ENCODE measurements at places on chromosomes 3 and 15.

DNA sequence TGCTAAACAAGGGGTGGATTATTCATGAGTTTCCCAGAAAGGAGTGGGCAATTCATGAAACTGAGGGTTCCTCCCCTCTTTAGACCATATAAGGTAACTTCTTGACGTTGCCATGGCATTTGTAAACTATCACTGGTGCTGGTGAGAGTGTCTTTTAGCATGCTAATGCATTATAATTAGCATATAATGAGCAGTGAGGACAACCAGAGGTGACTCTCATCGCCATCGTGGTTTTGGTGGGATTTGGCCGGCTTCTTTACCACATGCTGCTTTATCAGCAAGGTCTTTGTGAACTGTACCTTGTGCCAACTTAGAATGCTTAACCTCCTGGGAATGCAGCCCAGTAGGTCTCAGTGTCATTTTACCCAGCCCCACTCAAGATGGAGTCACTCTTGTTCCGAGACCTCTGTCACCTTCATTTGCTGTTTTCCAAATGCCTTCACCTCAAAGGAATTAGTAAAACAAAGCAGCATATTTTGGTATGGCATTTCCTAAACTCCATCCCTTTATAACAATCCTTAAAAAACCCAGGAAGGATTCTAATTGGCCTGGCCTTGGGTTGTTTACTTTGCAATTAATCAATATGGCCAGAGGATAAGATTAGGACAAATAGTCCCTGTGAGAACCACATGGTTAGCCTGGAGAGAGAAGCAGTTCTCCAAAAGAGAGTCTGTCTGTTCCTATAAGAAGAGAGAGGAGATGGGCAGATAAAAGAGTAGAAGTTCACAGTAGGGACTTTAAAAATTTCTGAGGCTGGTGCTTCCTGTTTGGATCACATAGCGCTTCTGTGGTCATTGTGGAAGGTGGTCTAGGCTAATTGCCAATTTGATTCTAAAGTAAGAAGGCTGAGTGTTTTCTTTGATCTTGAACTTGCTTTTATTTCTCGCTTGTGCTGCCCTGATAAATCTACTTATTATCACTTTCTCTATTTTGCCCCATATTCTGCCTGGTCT, 155.2 kb upstream of the EOMES start:
- DNase-seq: no peak

DNA sequence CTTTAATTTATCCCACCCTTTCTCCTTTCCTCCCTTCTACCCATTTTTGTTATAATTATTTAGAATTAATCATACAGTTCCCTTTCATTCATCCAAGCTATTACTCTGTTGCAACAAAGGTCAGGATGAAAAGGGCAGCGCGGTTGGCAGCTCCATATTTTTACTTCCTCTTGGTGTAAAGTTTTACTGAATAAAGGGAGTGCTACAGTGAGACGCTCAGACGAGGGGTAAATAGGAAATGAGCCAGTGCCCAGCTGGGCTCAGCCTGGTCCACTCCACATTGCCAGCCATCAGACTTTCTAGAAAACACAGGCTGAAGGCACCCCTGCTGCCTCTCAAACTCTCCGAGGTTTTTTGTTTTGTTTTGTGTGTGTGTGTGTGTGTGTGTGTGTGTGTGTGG, 21.9 kb upstream of the ZBTB38 start:
- no peak for DNase-seq

DNA sequence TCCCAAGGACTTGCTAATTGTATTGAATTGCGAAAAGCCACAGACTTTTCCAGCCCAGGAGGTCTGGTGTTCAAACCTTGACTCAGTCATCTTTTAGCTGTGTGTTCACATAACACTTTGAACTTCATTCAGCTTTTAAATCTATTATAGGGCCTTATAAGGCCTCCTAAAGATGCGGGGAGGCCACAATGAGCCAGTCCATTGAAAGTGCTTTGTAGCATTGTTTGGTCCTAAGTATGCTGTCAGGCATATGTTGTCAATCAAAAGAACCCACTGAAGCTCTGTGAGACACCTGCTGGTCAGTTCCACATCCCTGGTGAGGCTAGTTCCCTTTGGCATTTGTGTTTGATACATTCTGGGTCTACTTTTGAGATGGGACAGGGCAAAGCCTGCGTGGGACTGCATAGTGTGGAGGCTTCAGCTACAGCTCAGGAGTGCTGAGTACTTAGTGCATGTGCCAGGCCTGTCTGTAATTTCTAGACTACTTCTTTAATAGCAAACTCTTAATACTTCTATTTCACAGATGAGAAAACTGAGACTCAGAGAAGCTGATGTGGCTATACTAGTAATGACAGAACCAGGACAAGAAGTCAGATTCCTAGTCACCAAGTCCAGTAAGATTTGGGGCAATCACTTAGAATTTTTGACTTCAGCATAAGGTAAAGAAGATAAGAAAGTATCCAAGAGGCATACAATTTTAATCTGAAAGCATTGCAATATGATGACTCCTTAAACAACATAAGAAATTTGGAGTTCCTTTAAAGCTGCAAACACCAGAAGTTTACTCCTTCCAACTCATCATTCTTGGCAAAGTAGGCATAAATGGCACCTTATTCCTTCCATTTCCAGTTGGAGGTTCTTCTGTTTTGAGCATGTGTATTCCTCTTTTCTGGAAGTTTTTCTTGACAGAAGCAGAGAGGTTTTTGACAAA, 213.0 kb downstream of the PDCD6IP start:
- DNase-seq: no peak

DNA sequence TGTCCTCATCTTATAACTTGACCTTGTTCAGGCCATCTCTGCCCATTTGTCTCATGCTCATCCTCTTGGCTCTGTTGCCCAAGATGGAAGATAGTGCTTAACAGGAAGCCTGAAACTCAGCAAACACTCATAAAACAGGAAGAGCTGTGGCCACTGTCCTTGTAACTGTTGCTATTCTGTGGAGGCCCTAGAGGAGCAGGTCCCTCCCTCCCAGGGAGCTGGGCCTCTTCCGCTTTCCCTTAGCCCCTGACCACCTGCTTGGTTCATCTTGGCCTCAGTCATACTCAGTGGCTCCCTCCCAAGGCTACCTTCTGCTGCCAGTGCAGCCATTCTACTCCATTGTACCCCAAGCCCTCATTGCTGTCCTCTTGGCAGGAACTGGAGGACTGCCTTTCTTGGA, 3.5 kb downstream of the MAPKAPK3 start:
- no peak for DNase-seq

GRCh38 chr3:176780766-176781165, 416.5 kb downstream of the TBL1XR1 start:
- DNase-seq: no peak

- no peak for DNase-seq
These were observed 15.5 kb upstream of the ZBED2 start for GRCh38 chr3:111610612-111611054.

- no peak for DNase-seq
These were observed 15.8 kb downstream of the TRAT1 start for GRCh38 chr3:108838436-108838835.

DNA sequence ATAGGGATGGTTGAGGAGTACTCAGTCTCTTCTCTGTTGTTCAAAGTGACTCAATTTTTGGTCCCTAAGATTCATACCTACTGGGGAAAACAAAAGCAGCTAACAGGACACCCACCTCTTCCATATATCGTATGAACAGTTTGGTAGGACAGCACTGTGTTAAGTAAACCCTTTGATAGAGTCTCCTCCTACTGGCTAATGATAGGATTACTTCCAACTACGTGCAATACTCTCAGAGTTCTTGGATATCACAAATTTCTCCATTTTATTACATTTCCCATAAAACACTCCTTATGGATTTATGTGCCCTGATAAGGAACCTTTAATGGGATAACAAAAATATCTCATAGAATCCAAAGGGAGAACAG, 200.2 kb upstream of the GOLGA6L4 start:
- DNase-seq: no peak

DNA sequence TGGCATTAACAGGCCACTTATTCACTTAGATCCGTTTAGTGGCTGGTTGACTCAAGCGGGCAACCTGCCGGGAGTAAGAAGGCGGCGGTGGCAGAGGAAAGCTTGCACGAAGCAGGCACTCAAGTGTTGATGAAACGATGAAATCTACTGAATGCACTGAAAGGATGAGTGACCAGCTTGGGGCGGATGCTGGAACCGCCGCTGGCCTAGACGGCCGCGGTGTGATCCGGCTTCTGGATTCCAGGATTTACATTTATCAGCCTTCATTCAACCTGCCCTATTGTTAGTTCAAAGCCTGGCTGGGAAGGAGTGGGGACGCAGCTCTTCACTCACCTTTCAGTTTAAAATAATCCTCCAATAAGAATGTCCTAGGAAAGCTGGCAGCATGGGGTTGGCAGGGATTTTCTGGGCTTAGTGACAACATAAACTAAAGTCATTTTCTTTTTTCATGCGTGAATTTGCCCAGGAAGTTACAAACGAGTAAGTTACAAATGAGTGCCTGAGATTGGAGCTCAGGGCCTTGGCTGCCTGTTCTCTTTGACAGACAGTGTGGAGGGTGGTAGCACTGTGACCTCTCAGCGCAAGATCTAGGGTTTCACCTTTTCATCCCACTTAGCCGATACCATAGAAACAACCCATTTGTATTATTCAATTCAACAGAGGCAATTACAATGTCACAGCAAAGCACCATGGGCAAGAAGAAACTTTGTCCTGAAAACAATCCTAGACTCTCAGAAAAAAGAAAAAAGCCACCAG, 1.1 kb upstream of the PLCH1 start:
- no peak for DNase-seq

DNA sequence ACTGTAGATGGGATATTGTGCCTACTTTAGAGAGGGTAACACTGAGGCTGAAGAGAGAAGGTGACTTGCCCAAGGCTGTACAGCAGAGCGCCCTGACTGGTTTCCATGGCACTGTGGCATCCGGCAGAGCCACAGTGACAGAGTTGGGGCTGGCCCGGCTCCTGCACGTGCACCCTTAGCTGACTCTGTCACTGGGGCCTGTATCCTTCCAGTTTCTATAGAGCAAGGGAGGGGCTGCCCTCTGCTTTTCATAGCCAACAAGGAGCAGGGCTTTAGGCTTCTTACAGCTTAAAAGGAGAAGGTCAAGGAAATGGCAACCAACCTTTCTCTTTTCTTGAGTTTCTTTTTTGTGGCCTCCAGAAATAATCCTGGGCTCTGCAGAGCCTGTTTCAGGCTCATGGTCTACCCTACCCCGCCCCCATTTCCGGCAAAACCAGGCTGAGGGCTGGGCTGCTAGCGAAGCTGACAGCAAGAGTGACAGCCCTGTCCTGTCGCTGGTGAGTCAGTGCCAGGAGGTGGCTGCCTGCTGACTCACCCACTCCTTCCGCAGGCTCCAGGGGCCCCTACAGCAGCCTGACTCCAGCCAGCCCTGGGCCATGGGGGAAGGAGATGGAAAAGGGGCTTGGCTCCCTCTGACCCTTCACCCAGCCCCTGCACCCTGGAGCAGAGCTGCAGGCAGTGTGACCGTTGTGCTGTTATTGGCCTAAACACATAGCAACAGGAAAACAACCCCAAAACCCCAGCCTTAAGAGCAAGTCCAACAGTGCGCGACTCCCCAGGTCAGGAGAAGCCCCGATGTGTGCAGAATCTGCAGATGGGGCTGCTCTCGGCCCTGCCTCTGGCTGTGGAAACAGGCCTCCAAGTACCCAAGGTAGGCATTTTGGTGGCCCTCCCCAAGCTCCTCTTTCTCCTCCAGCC, 29.8 kb downstream of the SLC6A6 start:
- peak; percentile 96 for DNase-seq

DNA sequence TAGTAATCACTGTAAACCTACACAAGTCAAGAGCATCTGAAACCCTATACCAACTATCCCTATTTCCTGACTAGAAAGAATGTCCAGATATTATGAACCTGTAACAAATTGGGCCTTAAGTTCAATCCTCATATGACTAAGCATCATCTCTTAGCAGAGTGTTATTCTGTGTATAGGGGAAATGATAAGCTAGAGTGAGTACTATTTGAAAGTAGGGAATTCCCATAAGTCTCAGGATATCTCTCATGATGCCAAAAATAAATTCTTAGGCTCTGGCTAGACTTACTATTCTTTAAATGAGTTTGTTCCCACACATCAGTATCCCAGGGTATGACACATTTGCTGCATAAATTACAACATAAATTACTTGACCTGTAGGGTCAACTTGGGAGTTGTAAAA, 15.3 kb downstream of the MRPL47 start:
- DNase-seq: no peak

- DNase-seq: no peak
These were observed 80.6 kb upstream of the CHD2 start for GRCh38 chr15:92819278-92820235.

- no peak for DNase-seq
These were observed 61.7 kb downstream of the KLF15 start for GRCh38 chr3:126295407-126295939.

DNA sequence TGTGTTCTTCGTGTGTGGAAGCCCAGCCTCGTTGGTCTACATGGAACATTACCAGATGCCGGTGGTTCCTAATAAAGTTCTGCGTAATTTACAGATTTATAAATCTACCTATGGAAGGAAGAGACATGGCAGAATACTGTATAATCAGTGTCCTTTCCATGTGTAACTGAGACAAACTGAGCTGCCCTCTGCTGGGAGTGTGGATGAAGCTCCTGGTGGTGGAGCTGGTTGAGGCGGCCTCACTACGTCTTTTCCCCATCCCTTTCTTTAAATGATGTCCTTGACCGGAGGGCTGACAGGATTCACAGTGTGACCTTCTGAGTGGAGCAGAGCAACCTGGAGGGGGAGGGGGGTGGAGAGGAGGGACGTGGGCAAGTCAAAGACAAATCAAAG, 267.0 kb upstream of the CHRM5 start:
- DNase-seq: no peak

- no peak for DNase-seq
These were observed 149.3 kb upstream of the SEMA6D start for GRCh38 chr15:47568030-47568429.

- DNase-seq: no peak
These were observed 587 bp downstream of the PIGX start for GRCh38 chr3:196712514-196713413.

DNA sequence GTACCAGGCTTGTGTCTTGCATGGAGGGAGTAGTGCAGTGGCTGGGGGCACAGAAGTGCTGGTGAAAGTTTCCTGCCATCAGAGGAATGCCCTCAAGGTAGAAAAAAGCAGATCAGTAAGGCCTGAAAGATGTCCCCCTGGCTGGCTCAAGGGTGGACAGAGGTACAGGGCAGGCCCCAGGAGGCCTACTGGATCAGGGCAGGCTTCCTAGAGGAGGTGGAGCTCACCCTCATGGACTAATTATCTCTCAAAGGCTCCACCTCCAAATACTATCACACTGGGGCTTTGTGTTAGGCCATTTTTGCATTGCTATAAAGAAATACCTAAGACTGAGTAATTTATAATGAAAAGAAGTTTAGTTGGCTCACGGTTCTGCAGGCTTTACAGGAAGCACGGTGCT, 7.8 kb downstream of the SPSB4 start:
- no peak for DNase-seq

- no peak for DNase-seq
These were observed 198.7 kb upstream of the LYSMD4 start for GRCh38 chr15:99931703-99932603.

DNA sequence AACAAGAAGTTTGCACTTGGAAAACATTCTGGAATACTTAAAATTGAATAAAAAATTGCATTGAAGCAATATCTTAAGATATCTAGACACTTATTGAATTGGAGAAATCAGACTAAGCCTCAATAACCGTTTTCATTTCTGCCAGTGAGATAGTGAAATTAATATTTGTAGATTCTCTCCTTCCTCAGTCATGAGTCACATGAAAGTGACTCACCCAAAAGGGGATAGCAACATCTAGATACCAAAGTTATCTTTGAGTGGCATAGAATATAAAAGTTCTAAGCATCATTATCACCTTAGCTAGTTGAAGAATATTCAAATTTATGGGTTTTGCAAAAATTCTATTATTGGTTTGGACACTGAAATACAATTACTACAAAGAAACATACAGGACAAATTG, 614.8 kb upstream of the ZNF717 start:
- no peak for DNase-seq

Measured in GM12892 (cell line).